ENCODE measurements at places on chromosomes 1 and 21.

DNA sequence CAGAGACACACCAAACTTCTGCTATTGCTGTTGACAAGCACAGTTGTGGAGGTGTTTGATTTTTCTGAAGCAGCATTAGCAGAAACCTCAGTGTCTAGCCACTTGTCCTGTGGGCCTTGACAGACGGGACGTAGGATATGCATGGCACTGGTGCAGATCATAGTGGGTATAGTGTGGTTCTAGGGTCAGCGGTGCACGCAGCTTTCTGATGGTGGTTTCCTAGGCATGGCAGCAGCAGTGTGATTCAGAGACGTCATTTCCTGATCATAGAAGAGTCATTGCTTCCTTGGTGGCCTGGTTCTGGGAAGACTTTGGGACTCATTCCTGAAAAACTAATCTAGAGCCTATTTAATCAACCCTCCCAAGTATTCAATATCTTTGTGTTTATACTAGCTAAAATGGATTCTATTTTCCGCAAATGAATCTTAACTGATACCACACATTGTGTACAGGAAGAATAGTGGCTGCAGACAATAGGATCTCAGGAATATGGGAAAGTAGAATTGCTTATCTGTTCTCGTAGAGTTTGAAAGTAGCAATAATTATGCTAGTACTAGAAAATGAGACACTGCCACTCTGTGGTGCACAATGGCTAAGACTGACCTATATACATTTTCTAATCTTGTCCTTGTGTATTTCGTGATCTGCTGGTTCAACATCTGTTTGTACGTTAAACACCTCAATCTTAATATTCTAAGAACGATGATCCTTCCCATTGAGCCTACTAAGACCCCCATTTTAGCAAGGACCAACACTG lies 2.8 kb upstream of the USP1 start:
- no peak for DNase-seq

- DNase-seq, result no peak
Measured at GRCh38 chr1:53326598-53327181, 1.2 kb downstream of the LRP8 start.

GRCh38 chr1:178868706-178869105 lies 2.2 kb downstream of the ANGPTL1 start:
- DNase-seq, result no peak

GRCh38 chr1:32860566-32860965 lies 10.1 kb downstream of the FNDC5 start:
- DNase-seq, result no peak

- DNase-seq, result no peak
Measured at GRCh38 chr1:62271134-62271533, 48.1 kb downstream of the KANK4 start.

GRCh38 chr1:219529116-219529515 lies 83.8 kb downstream of the ZC3H11B start:
- no peak for DNase-seq

- DNase-seq, result no peak
Measured at GRCh38 chr1:235784950-235785349, 81.8 kb downstream of the LYST start.

- peak; percentile 21 for DNase-seq
Measured at GRCh38 chr1:20696397-20697333, 21.1 kb downstream of the KIF17 start.

DNA sequence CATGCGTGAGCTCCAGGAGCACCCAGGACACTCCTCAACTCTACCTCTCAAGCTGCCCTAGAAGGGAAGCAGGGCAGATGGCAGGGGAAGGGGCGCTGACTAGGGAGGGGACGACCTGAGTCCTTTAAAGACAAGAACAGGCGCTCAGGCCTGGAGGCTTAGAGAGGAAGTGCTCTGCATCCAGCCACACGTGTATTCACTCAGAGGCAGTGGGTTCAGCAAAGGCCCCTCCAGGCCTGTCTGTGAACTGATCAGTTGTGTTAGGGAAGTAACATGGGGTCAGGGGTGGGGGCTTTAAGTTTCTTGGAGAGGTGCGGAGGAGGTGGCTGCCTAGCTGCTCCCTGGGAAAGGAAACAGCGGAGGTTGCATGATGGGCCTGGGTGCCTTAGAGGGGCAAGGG lies 37.1 kb upstream of the ARF1 start:
- DNase-seq, result no peak

DNA sequence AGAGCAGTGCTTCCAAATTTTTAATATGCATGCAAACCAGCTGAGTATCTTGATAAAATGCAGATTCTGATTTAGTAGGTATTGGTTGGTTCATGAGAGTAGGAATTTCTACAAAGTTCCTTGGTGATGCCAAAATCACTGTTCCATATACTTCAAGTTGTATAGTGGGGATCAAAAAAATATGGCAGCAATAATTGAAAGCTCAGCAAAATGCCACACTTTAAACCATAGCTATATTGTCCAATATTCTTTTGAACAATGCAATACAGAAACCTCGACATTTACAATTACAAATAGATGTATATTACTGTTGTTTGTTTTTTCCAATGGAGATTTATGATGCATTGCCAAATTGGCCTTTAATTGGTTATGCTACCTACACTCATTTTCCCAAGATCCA lies 55.7 kb upstream of the NCAM2 start:
- DNase-seq, result no peak

GRCh38 chr1:62900566-62900965 lies 116.6 kb downstream of the ATG4C start:
- no peak for DNase-seq

GRCh38 chr1:37288900-37289299 lies 185.5 kb upstream of the ZC3H12A start:
- DNase-seq, result no peak

- no peak for DNase-seq
Measured at GRCh38 chr1:200436436-200436835, 26.6 kb upstream of the ZNF281 start.

GRCh38 chr1:221913351-221913892 lies 171.5 kb upstream of the DUSP10 start:
- DNase-seq, result no peak

- DNase-seq, result no peak
Measured at GRCh38 chr1:91582431-91582921, 81.8 kb downstream of the CDC7 start.

- DNase-seq, result no peak
Measured at GRCh38 chr1:160569806-160570205, 9.5 kb downstream of the CD84 start.

DNA sequence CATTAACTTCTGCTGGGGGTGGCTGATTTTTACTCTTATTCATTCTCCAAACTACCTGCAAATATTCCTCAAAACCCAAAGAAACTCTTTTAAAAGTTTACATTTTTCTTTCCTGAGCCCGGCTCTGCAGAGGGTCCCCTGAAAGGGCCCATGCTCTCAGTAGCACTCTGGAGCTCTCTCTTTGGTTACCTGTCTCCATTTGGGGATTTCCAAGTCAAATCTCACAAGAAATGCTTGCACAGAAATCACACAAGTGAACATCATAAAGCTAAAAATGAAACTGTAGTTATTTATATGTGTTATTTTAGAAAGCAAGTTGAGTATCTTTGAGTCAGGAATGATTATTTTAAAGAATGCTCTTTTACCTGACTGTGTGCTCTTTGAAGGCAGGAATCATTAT lies 174.5 kb upstream of the PLXNA2 start:
- DNase-seq, result no peak

DNA sequence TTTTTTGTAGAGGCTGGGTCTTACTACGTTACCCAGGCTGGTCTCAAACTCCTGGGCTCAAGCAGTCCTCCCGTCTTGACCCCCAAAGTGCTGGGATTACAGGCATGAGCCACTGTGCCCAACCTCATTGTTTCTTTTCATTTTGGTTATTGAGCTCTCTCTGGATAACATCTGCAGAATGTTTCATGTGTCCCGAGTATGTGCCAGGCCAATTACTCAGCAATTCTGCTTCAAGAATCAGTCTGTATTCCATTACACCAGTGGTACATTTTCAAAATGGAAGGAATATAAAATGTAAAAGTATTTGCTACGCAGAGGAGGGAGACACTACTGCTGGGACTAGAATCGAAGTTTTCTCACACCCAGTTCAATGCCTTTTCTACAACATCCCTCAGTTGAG lies 1.7 kb upstream of the ELOA start:
- DNase-seq, result no peak

- no peak for DNase-seq
Measured at GRCh38 chr1:189463166-189463565, 1014.5 kb downstream of the BRINP3 start.

DNA sequence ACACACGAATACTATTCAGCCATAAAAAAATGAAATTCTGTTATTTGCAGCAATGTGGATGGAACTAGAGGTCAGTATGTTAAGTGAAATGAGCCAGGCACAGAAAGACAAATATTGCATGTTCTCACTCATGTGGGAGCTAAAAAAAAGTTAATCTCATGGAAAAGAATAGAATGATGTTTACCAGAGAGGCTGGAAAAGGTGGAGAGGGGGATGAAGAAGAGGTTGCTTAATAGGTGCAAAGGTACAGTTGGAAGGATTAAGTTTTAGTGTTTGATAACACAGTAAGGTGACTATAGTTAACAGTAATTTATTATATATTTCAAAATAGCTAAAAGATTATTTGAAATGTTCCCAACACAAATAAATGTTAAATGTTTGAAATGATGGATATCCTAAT lies 10.8 kb upstream of the RGL1 start:
- no peak for DNase-seq

DNA sequence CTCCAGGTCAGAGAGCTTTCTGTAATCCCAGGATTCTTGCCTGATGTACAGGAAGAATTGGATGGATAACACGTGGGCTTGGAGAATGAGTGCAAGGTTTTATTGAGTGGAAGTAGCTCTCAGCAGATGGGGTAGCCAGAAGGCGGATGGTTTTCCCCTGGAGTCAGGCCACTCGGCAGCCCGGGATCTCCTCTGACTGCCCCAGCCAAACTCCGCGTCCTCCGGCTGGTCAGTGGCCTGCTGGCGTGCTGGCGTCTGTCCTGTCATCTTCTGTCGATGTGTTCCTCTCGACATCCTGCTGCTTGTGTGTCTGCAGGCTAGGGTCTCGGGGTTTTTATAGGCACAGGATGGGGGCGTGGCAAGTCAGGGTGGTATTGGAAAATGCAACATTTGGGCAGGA lies 27.4 kb upstream of the GJA9 start:
- DNase-seq, result no peak

DNA sequence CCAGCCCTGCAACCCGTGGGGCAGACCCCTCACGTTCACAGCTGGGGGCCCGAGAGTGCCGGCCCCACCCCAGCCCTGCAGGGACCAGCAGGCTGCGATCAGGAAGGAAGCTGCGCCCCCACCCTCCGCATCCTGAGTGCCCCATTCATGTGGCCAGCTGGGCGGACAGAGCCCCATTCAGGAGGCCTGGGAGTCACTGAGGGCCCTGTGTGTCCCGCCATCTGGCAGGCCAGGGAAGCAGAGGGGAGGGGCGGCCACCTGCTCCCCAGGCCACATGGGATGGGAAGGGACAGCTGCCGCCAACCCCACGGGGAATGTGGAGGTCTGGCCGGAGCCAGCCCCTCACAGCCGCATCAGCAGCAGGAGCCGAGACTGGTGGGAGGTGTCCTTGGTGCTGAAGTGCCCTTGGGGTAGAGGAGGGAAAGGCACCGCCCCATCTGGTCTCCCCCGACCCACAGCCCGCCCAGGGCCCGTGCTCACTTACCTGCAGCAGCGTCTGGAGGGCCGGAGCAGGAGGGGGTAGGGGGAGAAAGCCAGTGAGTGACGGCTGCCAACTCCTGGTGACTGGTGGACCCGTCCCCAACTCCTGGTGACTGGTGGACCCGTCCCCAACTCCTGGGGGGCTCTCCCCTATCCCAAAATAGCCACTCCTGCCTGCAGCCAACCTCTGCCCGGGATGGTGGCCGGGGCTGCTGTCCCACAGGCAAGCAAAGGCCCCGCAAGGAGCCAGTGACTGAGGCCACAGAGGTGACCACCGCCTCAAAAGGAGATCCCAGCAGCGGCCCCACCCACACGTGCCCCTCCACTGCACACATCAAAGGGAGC lies 8.7 kb downstream of the ACAP3 start:
- DNase-seq, result no peak

GRCh38 chr1:21815724-21816321 lies 3.8 kb downstream of the LDLRAD2 start:
- DNase-seq, result no peak

DNA sequence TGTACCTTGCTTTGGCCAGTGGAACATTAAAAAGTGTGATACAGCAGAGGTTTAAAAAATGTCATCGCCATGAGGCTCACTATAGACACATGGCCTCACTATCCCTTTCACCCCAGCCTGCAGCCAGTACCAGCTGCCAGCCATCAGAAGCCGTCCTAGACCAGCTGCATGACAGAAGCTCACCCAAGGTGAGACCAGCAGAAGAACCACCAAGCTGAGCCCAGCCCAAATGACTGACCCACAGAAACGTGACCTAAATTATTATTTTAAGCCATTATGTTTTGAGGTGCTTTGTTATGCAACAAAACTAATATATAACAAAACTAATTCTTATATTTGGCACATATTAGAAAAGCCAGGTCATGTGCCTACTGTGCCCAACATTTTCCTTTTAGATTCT lies 91.1 kb downstream of the KCNN3 start:
- DNase-seq, result no peak
